ENCODE measurements at places on chromosomes 4 and X. TPM values are rescaled to one million over a fixed set of nuclear protein-coding genes. Genes with fewer than 3 reads are reported as not detected.

Gene SFRP2
- polyA plus RNA-seq, result 15.4 TPM

Gene CT45A10
- polyA plus RNA-seq, result not detected

Gene NEIL3
- 4.2 TPM for polyA plus RNA-seq

Gene CENPI
- polyA plus RNA-seq, result 8.5 TPM

Gene AKAP4
- polyA plus RNA-seq, result 0.09 TPM

- DNase-seq, result no peak
Measured at GRCh38 chrX:50098241-50098640, 102.6 kb downstream of the AKAP4 start.

GRCh38 chr4:97912156-97912555, 231.1 kb downstream of the STPG2 start:
- DNase-seq, result peak; percentile 12

DNA sequence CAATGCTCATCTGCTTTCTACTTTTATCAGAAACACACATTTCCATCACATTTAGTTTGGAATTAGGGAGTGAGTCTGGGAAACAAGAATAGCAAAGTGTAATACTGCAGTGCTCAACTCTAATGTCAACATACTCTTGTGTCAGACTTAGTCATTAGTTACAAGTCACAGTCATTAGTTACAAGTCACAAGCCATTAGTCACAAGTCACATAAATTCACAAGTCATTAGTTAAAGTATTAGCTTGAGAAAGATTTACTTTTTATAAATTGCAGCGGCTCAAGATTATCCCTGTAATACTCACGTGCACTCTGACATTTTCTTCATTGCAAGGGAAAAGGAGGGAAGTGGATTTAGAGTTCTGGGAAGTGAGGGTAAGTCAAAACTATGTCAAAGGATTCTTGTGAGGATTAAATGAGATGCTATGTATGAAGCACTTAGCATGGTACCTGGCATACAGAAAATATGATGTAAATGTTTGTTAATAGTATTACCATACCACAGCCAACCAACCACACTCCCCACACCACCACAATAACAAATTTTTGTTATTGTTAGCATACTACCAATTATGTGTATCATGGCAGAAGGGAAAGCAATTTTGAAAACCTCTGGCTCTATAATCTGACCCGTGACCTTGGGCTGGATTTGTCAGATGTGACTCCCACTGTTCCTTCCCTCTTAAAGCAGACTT, 116.6 kb downstream of the ARHGAP24 start:
- peak; percentile 37 for DNase-seq

- DNase-seq, result no peak
Measured at GRCh38 chr4:184228056-184228705, 10.5 kb upstream of the ENPP6 start.
